ENCODE measurements at places on chromosomes 4 and X.

GRCh38 chr4:99457676-99458075 is 22.5 kb upstream of the ADH7 start:
- DNase-seq, result no peak

- no peak for DNase-seq
Measured at GRCh38 chr4:4838936-4839810, 20.3 kb upstream of the MSX1 start.

- no peak for DNase-seq
Measured at GRCh38 chrX:24498975-24499374, 33.9 kb downstream of the PDK3 start.

DNA sequence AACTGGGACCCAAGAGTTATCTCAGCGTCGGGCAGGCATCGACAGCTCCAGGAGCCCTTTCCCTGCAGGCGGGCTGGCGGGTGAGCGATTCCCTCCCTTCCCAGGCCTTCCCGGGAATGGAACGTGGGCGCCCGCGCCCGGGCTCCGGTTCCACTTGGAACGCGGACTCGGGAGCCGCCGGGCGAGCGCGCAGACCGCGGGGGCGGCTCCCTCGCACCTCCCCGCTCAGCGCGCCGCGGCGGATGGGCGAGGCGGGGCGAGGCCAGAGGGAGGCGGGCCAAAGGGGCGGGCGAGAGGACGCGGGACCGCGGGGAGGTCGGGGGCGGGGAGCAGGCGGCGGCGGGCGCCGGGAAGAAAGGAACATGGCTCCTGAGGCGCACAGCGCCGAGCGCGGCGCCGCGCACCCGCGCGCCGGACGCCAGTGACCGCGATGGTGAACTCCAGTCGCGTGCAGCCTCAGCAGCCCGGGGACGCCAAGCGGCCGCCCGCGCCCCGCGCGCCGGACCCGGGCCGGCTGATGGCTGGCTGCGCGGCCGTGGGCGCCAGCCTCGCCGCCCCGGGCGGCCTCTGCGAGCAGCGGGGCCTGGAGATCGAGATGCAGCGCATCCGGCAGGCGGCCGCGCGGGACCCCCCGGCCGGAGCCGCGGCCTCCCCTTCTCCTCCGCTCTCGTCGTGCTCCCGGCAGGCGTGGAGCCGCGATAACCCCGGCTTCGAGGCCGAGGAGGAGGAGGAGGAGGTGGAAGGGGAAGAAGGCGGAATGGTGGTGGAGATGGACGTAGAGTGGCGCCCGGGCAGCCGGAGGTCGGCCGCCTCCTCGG is at the start of gene PKD2:
Gene PKD2 (plus strand): TSS at position 332 of the 818 bp plus-strand sequence. CDS start 99 bp downstream, at position 431.
- peak; percentile 56 for DNase-seq

- no peak for DNase-seq
Measured at GRCh38 chr4:120561648-120562047, 360.9 kb downstream of the PRDM5 start.

DNA sequence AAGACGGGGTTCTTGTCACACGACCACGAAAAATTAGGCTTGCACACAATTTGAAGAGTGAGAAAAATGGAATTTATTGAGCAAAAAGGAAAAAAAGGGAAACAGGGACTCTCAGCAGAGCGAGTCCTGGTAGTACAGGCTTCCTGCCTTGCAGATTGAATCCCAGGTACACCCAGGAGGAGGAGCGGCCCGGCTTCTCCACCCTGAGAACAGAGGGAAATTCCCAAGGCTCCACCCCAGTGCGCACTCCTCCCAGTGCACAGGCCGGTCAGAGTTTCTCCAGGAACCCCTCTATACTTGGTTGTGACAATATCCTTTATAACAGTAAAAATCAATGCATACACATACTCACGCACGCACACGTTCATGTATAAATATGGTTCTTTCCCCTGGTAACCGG is 22.0 kb downstream of the SLC4A4 start:
- no peak for DNase-seq

- DNase-seq, result no peak
Measured at GRCh38 chr4:136931781-136932180, 600.5 kb downstream of the PCDH18 start.

DNA sequence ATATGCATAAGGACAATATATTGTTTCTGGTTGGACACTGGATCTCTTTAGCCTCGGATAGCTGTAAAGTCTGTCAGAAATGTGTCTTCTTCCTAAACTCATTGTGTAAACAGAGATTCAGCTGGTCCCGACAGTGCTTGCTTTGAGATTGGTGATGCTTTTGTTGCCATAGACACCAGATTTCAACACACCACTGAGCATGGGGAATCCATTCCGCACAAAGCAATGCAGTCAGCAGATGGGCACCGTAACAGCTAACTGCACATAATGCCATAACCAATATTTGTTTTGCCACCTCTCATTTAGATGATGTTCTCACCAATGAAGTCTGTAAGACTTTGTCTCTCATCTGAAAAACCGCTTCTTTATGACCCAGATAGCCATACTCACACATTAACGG is 33.3 kb upstream of the FAM47C start:
- DNase-seq, result no peak

Data from stimulated activated CD8-positive, alpha-beta memory T cell treated with anti-CD3 and anti-CD28 coated beads, Interleukin-15, amount 100 ng/mL, for 24 hours (primary cell).